Fibroblast of lung (primary cell): ENCODE measurements at places on chromosomes 12 and 14. TPM values are rescaled to one million over a fixed set of nuclear protein-coding genes. Genes with fewer than 3 reads are reported as not detected.

DNA sequence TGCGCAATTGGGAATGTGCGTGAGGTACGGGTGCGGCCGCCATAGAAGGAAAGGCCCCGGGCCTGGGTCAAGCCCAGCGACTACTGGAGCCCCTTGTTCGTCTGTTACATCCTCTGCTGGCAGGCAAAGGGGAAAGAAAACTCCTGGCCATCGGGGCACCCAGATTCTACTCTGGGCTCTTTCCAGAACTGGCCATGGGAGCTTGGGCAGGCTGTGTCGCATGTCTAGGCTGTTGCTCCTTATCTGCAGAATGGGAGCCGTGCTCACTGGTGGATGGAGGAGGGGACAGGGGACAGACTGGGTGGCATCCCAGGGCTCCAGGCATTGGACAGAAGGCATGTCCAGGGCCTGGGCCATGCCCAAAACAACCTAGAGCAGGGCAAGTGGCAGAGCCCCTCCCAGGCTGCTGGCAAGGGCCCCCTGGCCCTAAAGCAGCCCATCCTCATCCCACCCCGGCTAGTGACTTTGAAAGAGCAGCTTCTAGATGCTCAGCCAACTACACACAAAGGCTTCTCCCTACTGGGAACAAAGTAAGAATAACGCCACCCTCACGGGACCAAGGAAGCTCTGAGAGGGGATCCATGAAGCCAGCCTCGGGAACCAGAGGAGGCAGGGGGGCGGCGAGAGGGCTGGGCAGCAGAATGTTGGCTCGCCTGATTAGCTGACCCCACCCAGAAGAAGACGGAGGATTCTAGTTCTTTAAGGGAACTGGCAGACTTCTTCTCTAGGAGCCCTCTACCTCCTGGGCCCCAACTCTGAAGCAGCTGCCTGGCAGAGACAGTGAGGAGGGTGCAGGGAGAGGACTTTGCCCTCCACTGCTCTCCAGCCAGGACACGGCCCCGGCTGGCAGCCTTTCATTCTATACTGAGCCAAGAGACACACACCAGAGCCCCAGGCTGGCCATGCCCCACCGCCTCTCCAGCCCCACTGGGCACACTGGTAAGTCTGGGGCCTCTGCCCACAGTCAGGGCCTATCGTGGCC, 96.8 kb downstream of the SINHCAF start:
- H3K27ac ChIP-seq, result no peak overlapping the region
- no peak for DNase-seq
- peaks cover 2% of the 10 kb centered on the region for H3K27me3 ChIP-seq
- no peak overlapping the region for H3K4me3 ChIP-seq

- no peak overlapping the region for H3K27ac ChIP-seq
- H3K4me1 ChIP-seq, result no peaks in the 10 kb centered on the region
- H3K27me3 ChIP-seq, result no peaks in the 10 kb centered on the region
Observed at GRCh38 chr14:67221248-67221981, 19.8 kb upstream of the PALS1 start.

GRCh38 chr14:45051180-45051579, 32.7 kb upstream of the PRPF39 start:
- DNase-seq, result no peak
- H3K36me3 ChIP-seq, result no peaks in the 10 kb centered on the region
- H3K4me1 ChIP-seq, result no peaks in the 10 kb centered on the region

DNA sequence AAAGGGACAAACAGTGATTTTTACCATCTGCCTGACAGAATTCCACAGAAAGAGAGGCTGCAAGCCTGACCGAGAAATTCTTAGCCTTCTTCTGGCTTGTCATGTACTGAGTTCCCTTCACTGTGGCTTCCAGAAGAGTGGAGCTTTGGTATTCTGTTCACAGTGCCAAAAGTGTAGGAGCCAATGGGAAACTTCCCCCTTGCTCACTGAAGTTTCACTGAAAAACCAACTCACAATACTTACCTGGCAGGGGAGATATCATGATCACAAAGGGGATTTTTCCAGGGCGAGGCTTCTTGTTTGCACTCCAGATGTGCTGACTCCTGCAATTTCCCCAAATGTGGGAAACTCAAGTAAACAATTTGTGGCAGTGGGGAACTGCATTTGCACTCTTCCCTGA, 31.7 kb upstream of the MMP19 start:
- no peaks in the 10 kb centered on the region for H3K27me3 ChIP-seq
- no peak overlapping the region for H3K4me3 ChIP-seq
- H3K4me1 ChIP-seq, result no peaks in the 10 kb centered on the region
- no peak overlapping the region for H3K27ac ChIP-seq
- peak; percentile 51 for DNase-seq

DNA sequence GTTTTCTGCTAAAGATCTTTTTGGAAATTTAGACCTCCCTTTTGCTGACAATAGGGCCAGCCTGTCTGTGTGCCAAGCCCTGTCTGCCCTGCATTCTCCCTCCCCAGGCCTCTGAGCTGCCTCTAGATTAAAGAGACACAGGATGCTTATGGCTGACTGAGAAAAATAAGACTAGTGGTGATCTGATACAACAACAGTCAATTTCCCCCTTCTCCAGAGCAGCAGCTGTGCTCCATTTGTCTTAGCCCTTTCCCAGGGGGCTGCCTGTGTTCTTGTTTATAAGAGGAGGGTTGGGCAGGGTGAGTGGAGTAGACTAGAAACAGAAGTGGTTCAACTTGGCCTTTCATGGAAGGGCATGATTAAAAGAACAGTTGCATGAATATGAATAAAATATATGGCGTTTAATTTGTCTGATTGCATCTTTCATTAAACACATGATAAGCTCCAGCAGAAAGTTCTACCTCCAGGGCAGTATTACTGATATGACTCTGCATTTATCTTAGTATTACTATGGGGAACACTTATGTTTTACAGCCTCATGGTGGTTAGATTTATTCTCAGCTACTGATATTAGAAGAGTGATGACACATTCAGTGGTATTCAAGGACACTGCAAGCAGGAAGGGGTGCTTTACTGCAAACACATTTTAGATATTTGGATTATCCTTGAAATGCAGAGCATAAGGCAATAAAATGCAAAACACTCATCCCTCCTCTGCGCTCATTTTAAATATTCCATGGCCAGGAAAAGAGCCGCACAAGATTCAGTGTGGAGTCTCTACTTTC, 150.2 kb upstream of the CLEC14A start:
- DNase-seq, result peak; percentile 71
- peak overlapping the region; percentile 65 for H3K27ac ChIP-seq
- peaks cover 31% of the 10 kb centered on the region for H3K4me1 ChIP-seq
- no peaks in the 10 kb centered on the region for H3K27me3 ChIP-seq
- no peak overlapping the region for H3K4me3 ChIP-seq
- no peaks in the 10 kb centered on the region for H3K36me3 ChIP-seq

GRCh38 chr12:62631471-62632410, 165.1 kb downstream of the MON2 start:
- H3K27ac ChIP-seq, result peak overlapping the region; percentile 35
- H3K36me3 ChIP-seq, result no peaks in the 10 kb centered on the region
- peaks cover 3% of the 10 kb centered on the region for H3K4me1 ChIP-seq
- H3K4me3 ChIP-seq, result peak overlapping the region; percentile 46

DNA sequence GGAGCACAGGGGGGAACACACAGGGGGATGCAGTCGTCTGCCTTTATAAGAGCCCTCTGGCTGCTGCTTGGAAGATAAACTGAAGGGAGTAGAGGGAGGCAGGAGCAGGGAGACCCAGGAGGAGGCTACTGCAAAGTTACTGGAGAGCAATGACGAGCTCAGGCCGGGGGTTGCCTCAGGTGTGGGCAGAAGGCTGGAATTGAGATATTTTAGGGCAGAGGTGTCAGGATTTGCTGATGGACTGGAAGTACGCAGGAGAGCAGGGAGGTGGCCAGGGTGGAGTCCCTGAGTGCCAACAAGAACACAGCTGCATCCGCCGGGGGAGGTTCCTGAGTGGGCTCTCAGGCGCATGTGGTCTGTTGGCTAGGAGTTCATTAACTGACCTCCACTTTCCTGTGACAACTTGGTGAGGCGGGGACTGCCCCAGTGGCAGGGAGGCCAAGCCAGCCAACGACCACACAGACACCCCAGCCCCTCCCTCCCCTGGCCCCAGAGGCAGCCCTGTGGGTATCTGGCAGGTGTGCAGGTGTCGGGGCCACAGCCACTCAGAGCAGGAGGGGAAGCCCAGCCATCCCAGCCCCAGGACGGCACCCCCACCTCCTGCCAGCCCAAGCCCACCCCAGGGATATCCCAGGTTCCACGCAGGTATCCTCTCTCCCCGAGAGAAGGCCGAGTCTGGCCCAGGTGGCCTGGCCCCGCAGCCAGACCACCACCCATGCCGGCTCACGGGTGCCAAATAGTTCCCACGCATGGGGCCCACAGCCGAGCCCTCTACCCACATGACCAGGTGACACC, 85.4 kb downstream of the NCOR2 start:
- no peaks in the 10 kb centered on the region for H3K27me3 ChIP-seq
- no peak overlapping the region for H3K4me3 ChIP-seq
- DNase-seq, result no peak
- H3K36me3 ChIP-seq, result peaks cover 2% of the 10 kb centered on the region

- no peaks in the 10 kb centered on the region for H3K27me3 ChIP-seq
- H3K4me3 ChIP-seq, result no peak overlapping the region
- no peak overlapping the region for H3K27ac ChIP-seq
- H3K36me3 ChIP-seq, result no peaks in the 10 kb centered on the region
- H3K4me1 ChIP-seq, result no peaks in the 10 kb centered on the region
Observed at GRCh38 chr14:94945615-94946014, 175.7 kb upstream of the GSC start.

The GRIN2B gene
- under 0.01 TPM in 1 of 2 replicates, not detected in the other for total RNA-seq

The TOMM20L gene
- total RNA-seq, result not detected in 2 replicates

The ACOT6 gene
- total RNA-seq, result not detected in 2 replicates
